ENCODE measurements at places on chromosomes 5 and 9. TPM values are rescaled to one million over a fixed set of nuclear protein-coding genes. Genes with fewer than 3 reads are reported as not detected.

Gene HNRNPK
- 349 TPM for total RNA-seq

Gene GDF9
- total RNA-seq = under 0.01 TPM

Gene TOMM5
- total RNA-seq = 160 TPM

Gene PAEP
- not detected for total RNA-seq

Gene GRIN1
- not detected for total RNA-seq

Gene PRSS3
- total RNA-seq = 47.3 TPM

Gene NR2F1
- 65.0 TPM for total RNA-seq

Gene SLC25A2
- not detected for total RNA-seq

Gene PKD2L2
- total RNA-seq = not detected

Gene OSMR
- total RNA-seq = 20.1 TPM

Gene FOXI1
- total RNA-seq = not detected

Gene DMRT3
- not detected for total RNA-seq

Gene SPEF2
- total RNA-seq = 1.2 TPM

Gene VPS13A
- 20.4 TPM for total RNA-seq

Gene OMD
- total RNA-seq = 0.95 TPM

Gene GMCL2
- total RNA-seq = not detected

Gene ANKRD20A1
- 0.16 TPM for total RNA-seq

Gene WNK2
- total RNA-seq = under 0.01 TPM

Gene FOXD4L6
- not detected for total RNA-seq

Gene WNT8A
- not detected for total RNA-seq

Gene SPATA9
- total RNA-seq = 0.47 TPM

Gene SRP19
- 43.6 TPM for total RNA-seq

Gene KIF24
- total RNA-seq = 0.63 TPM

Gene NR5A1
- total RNA-seq = not detected

Gene IRGM
- 0.09 TPM for total RNA-seq

Gene WDR5
- total RNA-seq = 9.6 TPM

Gene DDX4
- not detected for total RNA-seq

Gene GIN1
- 5.7 TPM for total RNA-seq

Gene SRD5A1
- total RNA-seq = 13.6 TPM

Gene TCF7
- 3.9 TPM for total RNA-seq

Gene QSOX2
- 4.3 TPM for total RNA-seq
